Activated T-helper 17 cell treated with anti-CD3 and anti-CD28 coated beads, Interleukin-2, amount 50 U/mL, for 72 hours (primary cell): ENCODE measurements at places on chromosomes 16 and 17. TPM values are rescaled to one million over a fixed set of nuclear protein-coding genes. Genes with fewer than 3 reads are reported as not detected.

- peaks cover 4% of the 10 kb centered on the region for H3K4me1 ChIP-seq
- H3K4me3 ChIP-seq: no peak overlapping the region
- no peaks in the 10 kb centered on the region for H3K27me3 ChIP-seq
- H3K27ac ChIP-seq: no peak overlapping the region
These were observed 194.0 kb downstream of the KATNIP start for GRCh38 chr16:27743963-27744362.

- H3K4me3 ChIP-seq: no peak overlapping the region
- H3K27me3 ChIP-seq: peaks cover 4% of the 10 kb centered on the region
- peaks cover 1% of the 10 kb centered on the region for H3K4me1 ChIP-seq
These were observed 6.2 kb downstream of the SLC9A5 start for GRCh38 chr16:67254801-67255552.

DNA sequence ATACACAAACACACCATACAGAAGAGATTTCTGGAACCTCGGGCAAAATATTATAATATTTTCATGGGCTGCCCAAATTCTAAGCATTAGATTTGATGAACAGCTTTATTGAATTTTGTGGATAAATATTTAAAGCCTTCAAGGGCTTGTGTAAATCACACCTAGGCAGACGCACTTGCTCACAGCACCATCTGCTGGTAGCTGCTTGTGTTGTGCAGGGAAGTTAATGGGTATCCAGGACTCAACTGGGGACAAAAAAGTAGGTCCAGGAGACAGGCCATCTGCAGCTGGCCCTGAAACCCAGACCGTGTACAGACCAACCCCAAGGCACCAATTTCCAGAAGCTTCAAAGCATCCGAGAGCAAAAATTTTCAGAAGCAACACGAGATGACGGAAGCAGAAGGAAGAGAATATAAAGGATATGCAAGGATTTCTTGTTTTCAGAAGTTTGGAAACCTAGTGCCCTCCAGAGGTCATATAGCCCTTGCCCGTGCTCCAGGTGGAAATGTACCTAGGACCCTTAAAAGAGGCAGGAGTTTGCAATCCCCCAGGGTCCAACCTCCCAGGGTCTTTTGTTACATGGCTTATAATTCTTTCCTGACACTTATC lies 140.0 kb downstream of the CHD9NB start:
- H3K4me1 ChIP-seq: no peaks in the 10 kb centered on the region
- no peak overlapping the region for H3K4me3 ChIP-seq
- ATAC-seq: no peak

DNA sequence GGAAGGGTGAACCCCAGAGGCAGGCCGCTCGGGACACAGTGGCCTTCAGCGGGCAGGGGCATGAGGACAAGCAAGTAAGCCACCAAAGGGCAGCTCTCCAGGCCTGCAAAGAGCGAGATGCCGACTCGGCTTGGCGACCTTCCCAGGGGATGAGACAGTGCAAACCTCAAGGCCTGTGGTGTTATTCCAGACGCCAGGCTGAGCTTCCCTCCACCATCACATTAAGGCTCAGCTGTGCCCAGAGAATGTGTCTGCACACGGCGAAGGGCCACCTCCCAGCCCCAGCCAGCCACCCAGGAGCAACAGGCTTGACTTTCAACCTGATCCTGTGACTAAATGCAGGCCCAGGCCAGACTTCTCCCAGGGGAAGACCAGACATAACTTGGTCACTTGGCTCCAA lies 251.4 kb downstream of the SOX9 start:
- no peaks in the 10 kb centered on the region for H3K27me3 ChIP-seq
- no peak for ATAC-seq
- no peaks in the 10 kb centered on the region for H3K4me1 ChIP-seq
- H3K27ac ChIP-seq: no peak overlapping the region

DNA sequence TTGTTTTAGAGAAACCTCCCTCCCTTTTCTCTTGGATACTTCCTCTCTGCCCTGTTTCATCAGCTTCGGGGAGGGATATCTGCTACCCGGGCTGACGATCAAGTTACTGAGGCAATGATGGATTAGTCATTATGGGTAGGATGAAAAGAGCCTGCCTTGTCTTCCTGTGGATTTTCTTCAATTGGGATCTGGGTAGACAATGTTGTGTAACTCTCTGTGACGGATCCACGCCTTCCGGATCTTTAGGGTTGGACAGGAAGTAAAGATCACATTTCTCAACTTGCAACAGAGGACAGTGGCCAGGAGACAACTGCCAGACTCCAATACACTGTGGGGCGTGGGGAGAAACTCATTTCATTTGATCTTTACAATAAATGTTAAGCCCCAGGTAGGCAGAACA lies 11.3 kb upstream of the CHST6 start:
- no peaks in the 10 kb centered on the region for H3K4me1 ChIP-seq
- H3K4me3 ChIP-seq: no peak overlapping the region
- no peak overlapping the region for H3K27ac ChIP-seq
- H3K36me3 ChIP-seq: no peaks in the 10 kb centered on the region

DNA sequence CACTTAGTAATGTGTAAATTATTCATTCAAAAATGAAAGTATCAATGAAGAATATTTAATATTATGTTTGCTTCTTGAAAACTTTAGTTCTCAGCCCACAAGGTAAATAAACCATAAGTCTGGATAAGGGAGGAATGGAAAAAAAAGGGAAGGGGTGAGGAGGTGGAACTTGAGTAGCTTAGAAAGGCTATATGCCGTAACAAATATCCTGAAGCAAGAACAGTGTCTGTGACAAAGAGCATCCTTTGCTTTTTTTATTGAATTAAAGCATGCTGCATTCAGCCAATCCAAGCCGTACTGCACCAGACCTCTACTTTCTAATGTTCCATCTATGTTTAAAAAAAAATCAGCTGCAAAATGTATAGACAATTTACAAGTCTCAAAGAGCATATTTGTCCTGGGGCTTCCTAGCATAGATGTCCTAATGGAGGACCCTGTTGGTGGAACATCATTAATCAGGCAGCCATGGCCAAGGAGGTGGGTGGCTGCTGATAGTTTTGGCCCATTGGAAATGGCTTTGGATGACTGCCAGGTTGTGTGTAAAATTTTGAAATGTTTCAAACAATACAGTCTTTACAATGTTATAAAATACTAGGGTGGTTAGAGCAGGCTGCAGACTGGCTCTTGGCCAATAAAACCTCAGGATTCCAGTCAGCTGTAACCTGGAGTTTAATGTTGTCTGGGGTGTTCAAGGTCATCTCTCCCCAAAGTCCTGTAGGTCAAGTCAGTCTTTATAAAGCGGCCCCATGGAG lies 895.8 kb upstream of the SOX9 start:
- ATAC-seq: no peak
- H3K27ac ChIP-seq: no peak overlapping the region
- H3K4me1 ChIP-seq: no peaks in the 10 kb centered on the region
- peaks cover 2% of the 10 kb centered on the region for H3K27me3 ChIP-seq
- no peak overlapping the region for H3K4me3 ChIP-seq

- H3K4me3 ChIP-seq: no peak overlapping the region
- peaks cover 53% of the 10 kb centered on the region for H3K36me3 ChIP-seq
- ATAC-seq: peak; percentile 51
- H3K27ac ChIP-seq: no peak overlapping the region
- no peaks in the 10 kb centered on the region for H3K27me3 ChIP-seq
These were observed 28.1 kb upstream of the LGALS9 start for GRCh38 chr17:27602721-27603420.

DNA sequence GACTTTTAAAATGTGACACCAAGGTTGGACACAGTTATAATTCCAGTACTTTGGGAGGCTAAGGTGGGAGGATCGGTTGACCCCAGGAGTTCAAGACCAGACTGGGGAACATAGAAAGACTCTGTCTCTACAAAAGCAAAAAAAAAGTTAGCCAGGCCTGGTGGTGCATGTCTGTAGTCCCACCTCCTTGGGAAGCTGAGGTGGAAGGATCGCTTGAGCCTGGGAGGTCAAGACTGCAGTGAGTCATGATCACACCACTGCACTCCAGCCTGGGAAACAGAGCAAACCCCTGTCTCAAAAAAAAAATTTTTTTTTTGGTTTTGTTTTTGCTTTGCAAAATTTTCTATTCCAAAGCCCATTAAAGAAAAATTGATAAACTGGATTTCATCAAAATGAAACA lies 281.4 kb downstream of the BCAS3 start:
- no peak for ATAC-seq
- no peak overlapping the region for H3K4me3 ChIP-seq
- no peaks in the 10 kb centered on the region for H3K27me3 ChIP-seq
- H3K27ac ChIP-seq: no peak overlapping the region
- H3K36me3 ChIP-seq: no peaks in the 10 kb centered on the region

GRCh38 chr17:73165616-73166404 lies 1.0 kb downstream of the SSTR2 start:
- H3K4me3 ChIP-seq: peak overlapping the region; percentile 73
- H3K4me1 ChIP-seq: peaks cover 19% of the 10 kb centered on the region
- no peak overlapping the region for H3K27ac ChIP-seq
- no peak for ATAC-seq

DNA sequence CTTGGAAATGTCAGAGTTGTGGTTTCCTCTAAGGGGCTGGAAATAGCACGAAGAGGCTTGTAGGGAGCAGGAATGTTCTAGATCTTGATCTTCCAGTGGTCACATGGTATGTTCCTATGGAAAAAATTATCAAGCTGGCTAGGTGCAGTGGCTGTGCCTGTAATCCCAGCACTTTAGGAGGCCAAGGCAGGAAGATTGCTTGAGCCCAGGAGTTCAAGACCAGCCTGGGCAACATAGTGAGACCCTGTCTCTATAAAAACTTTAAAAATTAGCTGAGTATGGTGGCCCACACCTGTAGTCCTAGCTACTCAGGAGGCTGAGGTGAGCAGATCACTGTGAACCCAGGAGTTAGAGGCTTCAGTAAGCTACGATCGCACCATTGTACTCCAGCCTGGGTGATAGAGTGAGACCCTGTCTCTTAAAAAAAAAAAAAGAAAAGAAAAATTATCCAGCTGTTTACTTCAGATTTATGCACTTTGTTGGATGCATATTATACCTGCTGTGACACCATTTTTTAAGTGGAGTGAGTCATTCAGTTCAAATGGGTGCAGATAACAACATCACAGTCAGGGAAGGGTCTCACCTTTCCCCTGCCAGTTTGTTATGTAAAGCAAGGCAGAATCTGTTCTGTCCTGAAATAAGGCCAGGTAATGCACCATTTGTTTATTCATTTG lies 65.7 kb upstream of the LYRM9 start:
- ATAC-seq: no peak
- no peaks in the 10 kb centered on the region for H3K4me1 ChIP-seq
- no peaks in the 10 kb centered on the region for H3K36me3 ChIP-seq
- H3K27me3 ChIP-seq: no peaks in the 10 kb centered on the region

DNA sequence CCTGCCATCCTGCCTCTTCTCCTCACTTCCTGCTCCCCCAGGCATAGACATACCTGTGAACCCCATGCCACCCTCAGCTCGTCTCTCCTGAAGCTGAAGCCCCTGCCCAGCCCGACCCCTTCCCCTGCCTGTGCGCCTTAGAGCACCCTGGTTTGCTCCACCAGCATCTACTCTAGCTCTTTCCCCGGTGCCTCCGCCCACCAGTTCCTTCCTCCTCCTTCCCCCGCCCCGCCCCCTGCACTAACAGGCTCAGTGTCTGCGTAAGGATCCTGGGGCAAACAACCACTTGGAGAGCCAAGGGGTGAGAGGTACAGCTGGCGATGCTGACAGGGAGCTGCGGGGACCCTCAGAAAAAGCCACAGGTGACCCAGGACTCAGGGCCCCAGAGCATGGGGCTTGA lies 1.9 kb downstream of the GPR142 start:
- H3K27me3 ChIP-seq: peaks cover 3% of the 10 kb centered on the region
- H3K36me3 ChIP-seq: no peaks in the 10 kb centered on the region
- H3K27ac ChIP-seq: peak overlapping the region; percentile 75
- H3K4me1 ChIP-seq: no peaks in the 10 kb centered on the region

GRCh38 chr17:4409659-4410058 lies 24.1 kb upstream of the SPNS3 start:
- H3K27ac ChIP-seq: no peak overlapping the region
- ATAC-seq: no peak
- no peaks in the 10 kb centered on the region for H3K27me3 ChIP-seq
- H3K4me1 ChIP-seq: no peaks in the 10 kb centered on the region
- no peaks in the 10 kb centered on the region for H3K36me3 ChIP-seq
- no peak overlapping the region for H3K4me3 ChIP-seq

The TBX6 gene
- 1.1 TPM for total RNA-seq

The TP53TG3 gene
- total RNA-seq: not detected

The OSGIN1 gene
- 2.5 TPM for total RNA-seq

The MILR1 gene
- not detected for total RNA-seq

The UTS2R gene
- total RNA-seq: 0.45 TPM

The FGF11 gene
- 16.9 TPM for total RNA-seq

The ZG16 gene
- total RNA-seq: not detected

The RPL13 gene
- total RNA-seq: 3,154 TPM
